Endothelial cell (in vitro differentiated cells): ENCODE measurements at places on chromosomes 12 and 14.

DNA sequence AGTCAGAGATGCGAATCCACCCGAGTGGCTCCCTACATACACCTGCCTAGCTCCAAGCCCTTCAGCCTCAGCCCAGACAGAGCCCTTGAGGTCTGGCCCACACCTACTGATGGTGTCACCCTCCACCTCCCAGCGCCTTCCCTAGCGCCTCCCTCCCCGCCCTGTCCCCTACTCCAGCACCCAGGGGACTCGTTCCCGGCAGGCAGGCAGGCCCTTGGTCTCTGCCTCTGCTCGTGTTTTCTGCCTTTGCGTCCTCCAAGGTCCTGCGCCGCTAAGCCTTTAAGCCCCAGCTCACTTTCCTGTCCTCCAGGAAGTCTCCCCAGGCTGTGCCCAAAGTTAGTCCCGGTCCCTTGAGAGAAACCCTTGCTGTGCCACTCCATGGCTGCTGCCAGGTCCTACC is 12.7 kb downstream of the INF2 start:
- no peak for DNase-seq

DNA sequence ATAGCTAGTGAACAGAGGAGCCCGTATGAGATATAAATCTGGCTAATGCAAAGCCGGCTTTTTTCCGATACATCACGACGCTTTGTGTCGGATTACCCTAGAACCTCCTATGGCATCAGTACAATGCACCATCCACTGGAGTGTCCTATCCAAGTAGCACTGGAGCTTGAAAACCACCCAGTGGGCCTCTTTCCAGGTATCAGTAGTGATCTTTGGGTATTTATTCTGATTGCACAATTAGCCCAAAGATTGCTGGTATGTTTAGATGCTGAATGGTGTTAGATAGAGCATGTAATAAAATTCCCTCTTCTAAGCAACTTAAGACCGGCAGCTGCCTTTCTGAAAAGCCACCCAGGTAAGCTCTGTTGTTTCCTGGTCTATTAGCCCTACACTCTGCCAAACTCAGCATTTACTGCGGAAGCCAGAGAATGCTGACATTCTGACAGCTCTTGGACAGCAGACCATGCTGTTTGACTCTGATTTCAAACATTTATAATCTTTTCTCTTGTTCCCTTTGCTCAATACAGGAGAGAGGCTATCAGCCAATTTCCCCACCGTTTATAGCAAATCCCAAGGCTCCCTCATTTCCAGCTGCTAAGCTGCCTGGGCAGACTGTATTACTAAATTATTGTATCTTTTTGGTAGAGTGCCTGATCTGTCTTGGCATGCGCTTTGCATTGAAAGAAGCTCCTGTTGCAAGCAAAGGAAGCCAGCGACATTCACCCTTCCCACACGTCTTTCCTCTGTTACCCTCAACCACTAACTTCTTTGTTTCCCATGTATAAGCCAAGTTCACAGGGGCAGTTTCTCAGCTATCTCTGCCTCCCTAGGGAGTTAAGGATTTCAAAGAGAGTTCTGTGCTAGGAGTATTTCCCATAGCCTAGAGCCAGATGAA is 388.3 kb upstream of the GARIN6 start:
- no peak for DNase-seq

DNA sequence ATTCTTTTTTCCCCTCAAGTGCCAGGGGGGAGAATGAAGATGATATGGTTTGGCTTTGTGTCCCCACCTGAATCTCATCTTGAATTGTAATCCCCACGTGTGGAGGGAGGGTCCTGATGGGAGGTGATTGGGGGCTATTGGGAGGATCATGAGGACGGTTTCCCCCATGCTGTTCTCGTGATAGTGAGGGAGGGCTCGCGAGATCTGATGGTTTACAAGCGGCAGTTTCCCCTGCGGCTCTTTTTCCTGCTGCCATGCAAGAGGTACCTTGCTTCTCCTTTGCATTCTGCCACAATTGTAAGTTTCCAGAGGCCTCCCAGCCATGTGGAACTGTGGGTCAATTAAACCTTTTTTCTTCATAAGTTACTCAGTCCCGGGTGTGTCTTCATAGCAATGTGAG is 173.7 kb downstream of the CAND1 start:
- DNase-seq = no peak

- DNase-seq = no peak
Measured at GRCh38 chr12:96886998-96887677, 19.9 kb upstream of the NEDD1 start.

- no peak for DNase-seq
Measured at GRCh38 chr12:79371226-79371625, 319.5 kb downstream of the PAWR start.

DNA sequence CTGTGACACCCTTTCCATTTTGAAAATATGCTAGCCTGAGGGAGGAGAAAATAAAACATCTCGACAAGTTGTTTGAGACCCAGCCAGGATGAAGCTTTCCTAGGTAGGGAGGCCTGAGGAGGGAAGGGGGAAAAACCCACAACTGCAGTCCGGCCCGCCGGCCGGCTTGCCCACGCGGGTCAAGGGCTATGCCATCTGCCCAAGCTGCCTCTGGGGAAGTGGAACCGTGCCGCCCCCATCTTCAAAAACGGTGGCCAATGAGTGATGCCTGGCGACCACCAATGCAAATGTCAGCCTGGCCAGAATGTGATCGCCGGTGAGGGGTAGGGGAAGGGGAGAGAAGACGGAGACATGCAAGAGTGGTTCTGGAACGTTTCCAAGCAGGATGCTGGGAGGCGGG is 263.5 kb upstream of the ALG10B start:
- no peak for DNase-seq

DNA sequence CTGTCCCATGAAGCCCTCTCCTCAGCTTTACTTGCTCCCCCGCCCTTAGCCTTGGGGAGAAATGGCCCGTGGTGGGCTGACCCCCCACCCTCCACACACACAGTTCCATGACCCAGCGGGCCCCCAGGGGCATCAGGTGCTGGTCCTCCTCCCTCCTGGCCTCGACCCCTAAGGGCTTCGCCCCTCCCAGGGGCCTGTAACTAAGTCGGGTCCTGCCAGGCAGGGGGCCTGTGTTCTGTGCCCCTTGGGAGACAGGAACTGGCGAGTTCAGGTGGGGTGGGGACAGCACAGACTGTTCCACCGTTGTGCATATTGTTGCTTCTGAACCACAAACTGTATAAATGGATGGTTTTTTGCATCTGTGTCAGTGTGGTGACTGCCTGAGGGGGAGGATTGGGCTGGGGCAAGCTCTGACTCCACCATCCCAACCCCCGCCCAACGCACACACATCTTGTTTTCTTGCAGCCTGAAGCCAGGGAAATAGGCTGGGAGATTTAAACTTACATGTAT is 8.8 kb downstream of the TAMALIN start:
- no peak for DNase-seq

DNA sequence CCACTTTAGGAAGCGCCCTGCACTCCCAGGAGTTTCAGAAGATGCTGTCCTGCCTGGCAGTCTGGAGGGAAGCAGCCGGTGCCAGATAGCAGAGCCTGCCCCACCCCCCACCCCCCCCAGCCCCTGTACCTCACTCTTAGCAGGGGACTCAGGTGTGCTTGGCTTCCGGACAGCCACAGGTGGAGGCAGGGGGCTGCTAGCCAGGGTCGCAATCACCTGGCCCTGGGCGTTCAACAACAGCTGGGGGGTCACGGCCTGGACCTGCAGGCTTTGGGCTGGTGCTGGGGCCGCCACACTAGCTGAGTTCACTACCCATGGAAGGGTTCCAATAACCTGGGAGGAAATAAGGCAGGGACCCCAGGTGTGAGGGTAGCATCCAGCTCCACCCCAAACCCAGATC is 22.0 kb downstream of the POU6F1 start:
- no peak for DNase-seq

DNA sequence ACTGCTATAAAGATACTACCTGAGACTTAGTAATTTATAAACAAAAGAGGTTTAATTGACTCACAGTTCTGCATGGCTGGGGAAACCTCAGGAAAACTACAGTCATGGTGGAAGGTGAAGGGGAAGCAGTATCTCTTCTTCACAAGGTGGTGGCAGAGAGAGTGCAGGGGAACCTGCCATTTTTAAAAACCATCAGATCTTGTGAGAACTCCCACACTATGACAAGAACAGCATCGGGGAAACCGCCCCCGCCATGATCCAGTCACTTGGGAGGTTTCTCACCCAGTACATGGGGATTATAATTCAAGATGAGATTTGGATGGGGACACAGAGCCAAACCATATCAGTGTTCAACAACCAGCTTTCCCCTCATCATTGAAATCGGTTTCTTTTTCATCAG is 49.9 kb downstream of the AEBP2 start:
- DNase-seq = no peak

GRCh38 chr12:116303929-116304328 is 26.4 kb upstream of the MED13L start:
- DNase-seq = no peak

DNA sequence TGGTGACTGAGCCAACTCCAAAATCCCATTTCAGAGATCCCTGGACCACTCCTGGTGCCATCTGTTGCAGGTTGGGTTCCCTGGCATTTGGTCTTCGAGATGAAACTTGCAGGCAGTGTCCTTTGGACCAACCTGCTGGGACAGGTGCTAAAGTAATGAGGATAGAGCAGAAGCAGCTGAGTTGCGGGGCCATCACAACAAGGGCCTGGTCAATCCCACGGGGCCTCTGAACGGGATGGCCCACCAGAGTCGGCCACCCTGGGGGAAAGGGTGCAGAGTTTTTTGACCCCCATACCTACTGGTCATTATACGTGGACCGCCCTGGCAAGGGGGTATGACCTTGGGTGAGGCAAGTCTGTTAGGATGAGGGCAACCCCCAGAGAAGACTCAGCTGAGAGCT is 39.3 kb downstream of the DLK1 start:
- no peak for DNase-seq

DNA sequence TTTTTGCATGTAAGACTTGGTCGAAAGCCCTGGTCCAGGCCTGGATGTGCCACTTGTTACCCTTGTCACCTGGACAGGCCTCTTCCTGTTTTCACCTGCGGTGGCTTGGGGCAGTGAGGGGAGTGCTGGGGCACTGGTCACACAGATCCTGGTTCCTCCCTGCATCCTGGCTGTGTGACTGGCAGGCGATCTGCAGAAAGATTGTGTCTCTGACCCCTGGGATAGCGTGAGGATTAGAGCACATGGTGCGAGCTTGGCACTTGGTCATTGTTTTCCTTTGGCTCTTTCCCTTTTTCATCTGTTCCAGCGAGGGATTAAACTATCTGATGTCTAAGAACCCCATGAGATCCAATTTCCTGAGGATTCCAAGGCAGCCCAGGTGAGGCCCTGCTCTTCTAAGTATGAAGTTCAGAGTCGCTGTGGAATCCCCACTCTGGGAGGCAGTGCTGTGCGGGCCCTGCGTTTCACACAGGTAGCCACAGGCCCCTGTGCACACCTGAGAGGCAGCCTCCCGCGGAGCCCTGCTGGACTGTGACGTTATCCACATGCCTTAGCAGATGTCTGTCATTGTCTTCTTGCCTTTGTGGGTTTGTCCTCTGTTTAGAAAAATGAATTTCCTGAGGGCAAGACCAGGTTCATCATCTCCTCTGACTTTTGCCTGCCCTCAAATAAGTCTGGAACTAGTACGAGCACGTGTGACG is 288.4 kb downstream of the CACNA1C start:
- DNase-seq = no peak

DNA sequence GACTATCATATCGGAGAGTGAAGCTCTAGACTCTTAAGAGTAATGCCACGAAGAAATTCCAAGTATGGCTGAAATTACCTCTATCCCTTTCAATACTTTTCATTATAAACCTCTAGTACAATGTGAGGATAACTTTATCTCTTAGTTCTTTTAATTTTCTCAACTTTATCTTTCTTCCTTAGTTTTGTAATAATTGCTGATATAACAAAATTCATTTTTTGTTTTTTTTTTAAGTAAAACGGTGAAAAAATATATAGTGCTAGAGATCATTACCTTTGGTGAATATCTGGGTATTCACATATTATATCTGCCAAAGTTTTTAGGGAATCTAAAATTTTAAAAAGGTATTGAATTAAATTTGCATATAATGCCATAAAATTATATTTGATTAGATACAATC is 19.5 kb upstream of the DNAAF2 start:
- no peak for DNase-seq

GRCh38 chr14:103500148-103500990 is 22.3 kb downstream of the CKB start:
- peak; percentile 90 for DNase-seq

- no peak for DNase-seq
Measured at GRCh38 chr12:24424889-24425600, 475.6 kb upstream of the SOX5 start.

DNA sequence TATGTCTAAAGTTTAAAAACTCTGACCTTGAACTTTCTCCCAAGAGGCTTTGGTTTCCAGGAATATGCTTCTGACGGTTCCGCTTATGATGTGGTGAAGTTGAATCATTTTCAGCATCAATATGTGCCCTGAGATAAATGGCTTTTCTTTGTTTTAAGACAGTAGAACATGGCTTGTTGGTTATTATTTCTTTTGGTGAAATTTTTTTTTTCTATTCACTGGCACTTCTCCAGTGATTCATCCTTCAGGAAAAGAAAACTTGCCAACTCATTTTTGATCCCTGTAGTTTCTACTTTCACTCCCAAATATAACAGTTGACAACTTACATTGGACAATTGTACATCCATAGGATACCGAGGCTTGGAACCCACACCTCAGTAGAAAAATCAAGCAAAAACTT is 1301.2 kb upstream of the FLRT2 start:
- DNase-seq = no peak

DNA sequence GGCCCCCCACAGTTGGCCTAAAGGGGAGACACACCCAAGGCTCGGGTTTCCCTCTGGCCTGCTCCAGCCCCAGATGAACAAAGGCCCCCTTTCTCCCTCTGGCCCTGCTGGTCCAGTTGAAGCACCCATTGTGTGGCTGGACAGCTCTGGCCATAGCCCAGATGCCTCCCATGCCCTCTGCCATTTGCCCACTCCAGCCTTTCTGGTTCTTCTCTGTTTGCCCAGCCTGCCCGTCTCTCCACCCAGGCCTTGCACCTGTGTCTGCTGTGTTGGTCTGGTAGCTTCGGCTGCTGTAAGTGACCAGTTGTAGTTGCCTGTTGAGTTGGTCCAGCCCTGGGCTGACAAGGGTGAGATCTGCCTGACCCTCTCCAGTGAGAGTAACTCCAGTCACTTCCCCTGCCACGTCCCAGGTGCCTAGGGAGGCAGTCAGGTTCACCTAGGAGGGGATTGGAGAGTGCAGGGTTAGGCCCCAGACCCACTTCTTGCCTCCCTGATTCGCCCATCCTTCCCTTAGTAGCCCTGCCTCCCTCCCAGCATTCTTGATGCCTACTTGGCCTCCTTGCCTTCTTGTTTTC is 3.0 kb downstream of the B4GALNT1 start:
- peak; percentile 4 for DNase-seq

DNA sequence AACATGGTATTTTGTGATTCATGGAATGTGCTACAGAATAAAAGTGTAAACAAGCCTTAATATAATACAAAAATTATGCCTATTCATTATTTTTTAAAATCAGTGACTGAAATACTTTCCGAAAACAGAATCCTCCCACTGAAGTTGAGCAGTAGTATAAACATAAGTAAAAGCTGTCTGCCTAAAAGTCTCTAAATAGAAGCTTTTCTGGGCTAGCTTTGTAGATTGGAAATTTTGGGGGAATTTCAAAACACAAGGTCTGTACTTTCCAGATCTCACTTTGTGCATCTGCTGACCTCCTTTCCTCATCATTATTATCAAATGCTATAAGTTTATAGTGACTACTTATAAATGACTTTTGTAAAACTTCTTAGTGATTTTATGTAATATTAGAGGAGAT is 80.4 kb upstream of the TRHDE start:
- no peak for DNase-seq
